ENCODE measurements at places on chromosomes 11 and 22.

GRCh38 chr11:62801071-62801470 is 4.2 kb downstream of the NXF1 start:
- no peak for DNase-seq

GRCh38 chr22:47073075-47073474 is 310.6 kb downstream of the TBC1D22A start:
- DNase-seq, result no peak

DNA sequence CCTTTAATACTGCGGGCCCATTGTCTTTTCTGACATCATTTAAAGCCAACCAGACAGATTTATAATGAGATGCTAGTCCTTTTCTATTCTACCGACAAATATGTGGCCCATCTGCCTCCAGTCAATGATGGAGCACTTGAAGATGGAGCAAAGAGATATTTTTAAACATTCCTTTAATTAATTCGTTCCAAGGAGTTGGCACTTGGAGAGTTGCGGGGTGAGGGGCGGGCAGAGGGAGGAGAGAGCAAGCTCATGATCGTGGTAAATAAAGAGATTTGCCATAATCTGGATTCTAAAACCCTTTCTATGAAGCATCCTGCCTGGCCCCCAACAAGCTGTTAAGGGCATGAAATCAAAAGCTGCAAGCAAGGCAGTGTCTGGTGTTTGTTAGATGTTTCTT is 5.0 kb downstream of the SLC1A2 start:
- DNase-seq, result no peak

DNA sequence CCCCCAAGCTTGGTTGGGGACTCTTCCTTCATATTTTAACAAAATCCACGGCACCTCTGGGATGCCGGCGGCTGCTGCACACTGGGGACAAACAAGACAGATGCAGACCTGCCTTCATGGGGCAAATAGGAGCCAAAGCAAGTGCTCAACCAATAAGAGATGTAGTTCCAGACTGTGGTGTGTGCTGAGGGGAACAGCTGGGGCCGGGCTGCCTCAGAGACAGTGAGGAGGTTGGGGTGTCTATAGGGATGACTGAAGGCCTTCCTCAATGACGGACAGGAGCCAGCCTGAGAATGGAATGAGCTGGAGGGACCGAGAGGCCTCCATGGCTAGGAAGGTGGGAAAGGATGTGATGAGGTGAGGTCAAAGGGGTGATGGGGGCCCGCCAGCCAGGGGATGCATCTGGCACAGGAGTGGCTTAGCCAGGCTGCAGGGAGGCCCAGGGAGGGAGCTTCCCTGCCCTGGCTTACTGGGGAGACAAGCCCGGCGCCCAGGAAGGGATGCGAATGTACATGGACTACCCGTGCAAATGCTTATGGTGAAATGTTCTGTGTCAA is 10.3 kb upstream of the CTSD start:
- DNase-seq, result no peak

- DNase-seq, result no peak
Observed at GRCh38 chr11:115776916-115777315, 272.7 kb upstream of the CADM1 start.

GRCh38 chr22:20738394-20739089 is 35.4 kb upstream of the SERPIND1 start:
- no peak for DNase-seq

- no peak for DNase-seq
Observed at GRCh38 chr11:66938582-66939135, 19.5 kb downstream of the PC start.

DNA sequence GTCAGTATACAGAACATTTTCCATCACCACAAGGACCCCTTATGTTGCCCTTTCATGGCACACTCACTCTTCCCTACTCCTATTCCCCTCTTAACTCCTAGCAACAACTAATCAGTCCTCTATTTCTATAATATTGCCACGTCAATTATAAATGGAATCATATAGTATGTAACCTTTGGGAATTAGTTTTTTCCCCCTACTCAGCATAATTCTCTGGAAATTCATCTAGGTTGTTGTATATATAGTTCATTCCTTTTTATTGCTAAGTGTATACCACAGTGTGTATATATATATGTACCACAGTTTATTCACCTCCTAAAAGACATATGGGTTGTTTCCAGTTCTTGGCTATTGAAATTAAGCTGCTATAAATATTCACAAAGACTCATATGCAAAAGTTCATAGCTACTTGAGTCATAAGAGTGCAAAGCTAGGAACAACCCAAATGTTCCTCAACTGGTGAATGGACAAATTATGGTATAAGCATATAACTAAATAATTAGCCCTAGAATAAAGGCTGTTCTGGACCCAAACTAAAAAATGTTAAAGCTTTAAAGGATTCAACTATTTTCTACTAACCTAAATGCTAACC is 41.3 kb downstream of the TUB start:
- DNase-seq, result no peak
